ENCODE measurements at places on chromosomes 5 and 9. TPM values are rescaled to one million over a fixed set of nuclear protein-coding genes. Genes with fewer than 3 reads are reported as not detected.
A peak's percentile ranks its signal among the peaks of the same experiment; 100 is the strongest.

DNA sequence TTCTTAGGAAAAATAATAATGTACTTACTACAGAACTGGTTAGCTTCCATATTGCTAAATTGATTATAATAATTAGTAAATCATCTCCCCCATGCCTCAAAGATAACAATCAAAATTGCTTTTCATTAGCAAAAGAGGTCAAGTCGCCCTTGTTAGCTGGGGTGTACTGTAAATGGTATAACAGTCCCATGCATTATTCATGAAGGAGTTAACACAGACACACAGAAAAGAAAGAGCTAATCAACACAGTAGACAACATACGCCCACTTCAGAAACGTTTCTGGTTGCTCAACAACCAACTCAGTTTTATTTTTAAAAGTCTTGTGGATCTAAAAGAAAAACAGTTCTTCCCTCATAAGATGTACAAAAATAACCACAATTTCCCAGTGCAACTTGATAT lies 100.2 kb downstream of the MPDZ start:
- no peak for DNase-seq

GRCh38 chr5:138685193-138685745 lies 68.0 kb upstream of the CTNNA1 start:
- DNase-seq, result no peak

- DNase-seq, result no peak
These were observed 20.4 kb downstream of the ERGIC1 start for GRCh38 chr5:172854451-172854871.

DNA sequence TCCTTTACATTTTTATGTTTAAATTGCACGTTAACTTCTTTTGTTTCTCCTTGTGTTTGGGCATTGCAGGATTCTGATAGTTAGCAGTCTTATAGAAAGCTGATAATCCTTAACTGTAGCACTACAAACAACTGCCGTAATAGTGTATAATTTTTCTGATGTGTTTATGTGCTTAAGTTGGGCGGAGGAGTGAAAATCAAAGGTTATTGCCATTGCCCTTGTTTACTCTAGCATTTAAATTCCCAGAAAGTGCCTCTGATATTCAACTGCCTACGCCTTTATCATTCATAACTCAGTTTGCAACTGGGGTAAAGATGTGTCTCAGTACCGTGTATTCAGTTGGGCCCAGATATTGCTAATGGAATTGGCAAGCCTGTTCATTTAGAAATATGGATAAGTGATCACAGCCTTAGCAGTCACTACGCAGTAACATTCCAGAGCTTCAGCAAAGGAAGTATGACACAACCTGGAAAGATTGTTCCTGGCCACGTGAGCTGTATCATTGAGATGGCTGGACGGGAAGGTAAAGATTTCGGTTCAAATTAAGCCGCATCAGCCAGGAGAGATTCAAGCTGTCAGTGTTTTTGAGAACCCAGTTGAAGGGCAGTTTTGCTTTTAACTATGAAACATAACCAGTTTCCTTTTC lies 28.1 kb upstream of the LRRTM2 start:
- DNase-seq, result no peak

DNA sequence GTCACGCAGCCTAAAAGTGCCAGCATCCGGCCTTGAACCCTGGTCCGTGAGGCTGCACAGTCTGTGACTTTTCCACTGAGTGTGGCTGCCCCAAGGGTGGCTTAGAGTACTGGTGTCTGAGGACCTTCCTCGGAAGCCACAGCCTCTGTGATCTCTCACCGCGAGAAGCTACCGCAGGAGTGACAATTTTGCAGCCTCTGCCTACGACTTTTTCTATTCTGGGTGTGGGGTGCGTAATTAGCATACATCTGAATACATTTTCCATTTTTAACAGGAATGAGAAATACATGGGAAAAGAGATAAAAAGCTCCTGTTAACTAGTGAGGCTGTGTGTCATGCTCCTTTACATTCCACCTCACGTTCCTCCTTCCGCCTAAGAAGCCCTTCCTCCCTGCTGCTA lies 48.3 kb upstream of the HRH2 start:
- DNase-seq, result no peak

GRCh38 chr5:91532281-91532680 lies 149.2 kb upstream of the ARRDC3 start:
- DNase-seq, result no peak

GRCh38 chr9:137731216-137731946 lies 112.6 kb downstream of the EHMT1 start:
- DNase-seq, result no peak

DNA sequence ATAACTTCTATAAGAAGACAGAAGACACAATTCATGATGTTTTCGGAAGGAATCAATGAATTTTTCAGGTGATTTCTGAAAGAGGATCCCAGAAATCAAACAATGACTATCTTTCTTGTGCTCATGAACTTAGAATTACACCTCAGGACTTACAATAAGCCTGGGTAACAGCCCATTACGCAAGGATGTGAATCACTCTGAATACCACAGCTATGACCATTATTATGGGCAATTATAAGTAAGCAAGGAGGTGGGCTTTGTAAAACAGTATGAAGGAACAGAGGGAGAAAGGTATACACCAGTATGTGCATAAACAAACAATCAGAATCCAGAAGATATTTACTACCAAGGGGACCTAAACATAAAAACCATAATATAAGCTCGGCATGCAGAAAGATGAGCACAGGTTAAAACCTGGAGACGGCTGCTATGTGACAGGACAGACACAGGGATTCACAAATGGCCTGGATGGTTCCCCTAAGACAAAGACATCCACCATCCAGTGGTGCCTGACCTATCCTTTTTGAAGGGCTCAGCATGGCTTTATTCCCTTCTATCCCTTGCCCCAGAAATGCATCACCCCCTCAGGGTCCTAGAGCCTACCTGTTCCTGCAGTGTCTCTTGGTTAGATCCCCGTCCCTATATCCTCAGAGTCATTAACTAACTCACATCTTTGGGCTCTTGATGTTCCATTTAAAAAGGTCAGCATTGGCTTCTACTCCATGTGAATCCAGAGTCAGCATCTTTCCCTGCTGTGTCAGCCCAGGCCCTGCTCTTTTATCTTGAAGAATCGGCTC lies 21.8 kb upstream of the PPP2CA start:
- DNase-seq, result peak; percentile 15

- DNase-seq, result no peak
These were observed 43.3 kb downstream of the CD180 start for GRCh38 chr5:67153292-67153691.

GRCh38 chr9:5900622-5901021 lies 9.9 kb downstream of the MLANA start:
- no peak for DNase-seq

GRCh38 chr9:130453487-130453886 lies 8.7 kb downstream of the ASS1 start:
- DNase-seq, result peak; percentile 58

DNA sequence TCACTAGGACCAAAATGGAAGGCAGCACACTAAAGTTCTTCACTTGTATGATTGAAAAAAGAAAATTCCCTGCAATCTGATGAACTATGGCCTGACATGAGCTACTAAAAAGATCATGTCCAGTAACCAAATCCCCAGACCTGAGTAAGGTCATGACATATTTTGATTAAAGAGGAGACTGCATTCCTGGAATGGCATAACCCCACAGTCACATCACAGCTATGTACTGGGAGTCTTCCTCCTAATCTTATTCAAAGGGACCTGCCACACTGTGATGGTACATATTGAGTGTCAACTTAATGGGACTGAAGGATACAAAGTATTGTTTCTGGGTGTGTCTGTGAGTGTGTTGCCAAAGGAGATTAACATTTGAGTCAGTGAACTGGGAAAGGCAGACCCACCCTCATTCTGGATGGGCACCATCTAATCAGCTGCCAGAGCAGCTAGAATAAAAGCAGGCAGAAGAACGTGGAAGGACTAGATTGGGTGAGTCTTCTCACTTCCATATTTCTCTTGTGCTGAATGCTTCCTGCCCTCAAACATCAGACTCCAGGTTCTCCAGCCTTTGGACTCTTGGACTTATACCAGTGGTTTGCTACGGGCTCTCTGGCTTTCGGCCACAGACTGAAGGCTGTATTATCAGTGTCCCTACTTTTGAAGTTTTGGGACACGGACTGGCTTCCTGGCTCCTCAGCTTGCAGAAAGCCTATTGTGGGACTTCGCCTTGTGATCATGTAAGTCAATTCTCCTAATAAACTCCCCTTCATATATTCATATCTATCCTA lies 345.0 kb downstream of the TMEM38B start:
- DNase-seq, result no peak

- DNase-seq, result no peak
These were observed 71.0 kb upstream of the TBCA start for GRCh38 chr5:77847129-77847460.

GRCh38 chr5:170752257-170753215 lies 31.0 kb upstream of the GABRP start:
- DNase-seq, result no peak

DNA sequence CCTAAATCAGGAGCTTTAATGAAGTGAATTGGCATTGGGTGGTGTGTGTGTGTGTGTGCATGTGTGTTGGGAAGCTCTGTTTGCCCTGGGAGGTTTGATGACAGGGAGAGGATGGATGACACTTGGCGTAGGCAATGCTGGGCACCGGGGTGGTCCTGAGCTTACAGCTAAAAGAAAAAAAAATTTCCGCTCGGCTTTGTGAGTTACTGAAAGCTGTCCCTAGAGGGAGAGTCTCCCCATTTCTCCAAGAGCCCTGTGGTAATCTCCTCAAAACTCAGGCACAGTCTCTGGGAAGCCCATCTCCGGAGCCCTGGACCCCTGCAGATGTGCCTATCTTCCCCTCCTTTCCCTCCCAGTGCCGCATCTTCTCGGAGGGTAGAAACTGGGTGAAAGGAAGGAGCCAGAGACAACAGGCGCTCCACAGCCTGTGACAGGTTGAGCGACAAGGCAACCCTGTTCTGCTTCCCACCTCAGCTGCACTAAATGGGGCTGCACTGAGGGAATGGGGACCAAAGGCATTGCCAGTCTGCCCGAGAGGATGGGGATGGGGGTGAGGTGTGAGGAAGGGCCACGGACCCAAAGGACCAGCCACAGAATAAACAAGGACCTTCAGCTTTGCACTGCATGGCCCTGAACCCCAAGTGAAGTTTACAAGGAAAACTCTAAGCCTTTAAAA lies 35.8 kb upstream of the TIFAB start:
- DNase-seq, result no peak

DNA sequence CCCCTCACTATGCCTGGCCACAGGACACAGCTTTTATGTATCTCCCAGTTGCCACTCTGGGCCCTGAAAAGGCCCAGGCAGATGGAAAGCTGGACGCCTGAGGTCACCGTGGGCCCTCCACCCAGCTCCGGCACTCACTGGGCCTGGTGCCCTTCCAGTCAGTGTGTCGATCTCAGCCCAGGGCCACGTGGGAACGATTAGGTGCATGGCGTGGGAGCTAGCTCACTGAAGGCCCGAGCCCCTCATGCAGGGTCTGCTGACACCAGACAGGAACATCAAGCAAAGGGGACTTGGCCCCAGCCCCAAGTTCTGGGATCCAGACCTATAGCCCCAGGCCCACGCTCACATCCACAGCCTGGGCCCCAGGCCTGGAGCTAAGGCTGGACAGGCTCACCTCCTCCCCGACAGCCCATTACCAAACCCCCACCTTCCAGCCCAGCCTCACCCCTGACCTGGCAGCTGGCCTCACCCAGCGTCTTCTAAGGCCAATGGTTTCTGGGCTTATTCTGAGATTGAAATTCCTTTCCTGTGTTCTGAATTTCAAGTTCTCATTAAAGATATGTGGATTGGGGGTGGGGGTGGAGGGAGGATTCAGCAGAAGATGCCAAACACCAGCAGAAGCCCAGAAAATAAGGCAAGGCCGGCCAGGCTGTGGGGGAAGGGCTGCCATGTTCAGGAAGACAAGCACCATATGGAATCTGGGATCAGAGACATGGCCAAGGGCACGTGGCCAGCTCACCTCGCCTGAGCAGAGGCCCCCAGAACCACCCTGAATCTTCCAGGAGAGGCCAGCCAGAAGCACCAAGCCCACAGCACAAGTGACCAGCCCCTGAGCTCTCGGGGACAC lies 74.5 kb downstream of the ADAMTS2 start:
- DNase-seq, result no peak

GRCh38 chr5:116272281-116272941 lies 187.6 kb downstream of the COMMD10 start:
- DNase-seq, result no peak

DNA sequence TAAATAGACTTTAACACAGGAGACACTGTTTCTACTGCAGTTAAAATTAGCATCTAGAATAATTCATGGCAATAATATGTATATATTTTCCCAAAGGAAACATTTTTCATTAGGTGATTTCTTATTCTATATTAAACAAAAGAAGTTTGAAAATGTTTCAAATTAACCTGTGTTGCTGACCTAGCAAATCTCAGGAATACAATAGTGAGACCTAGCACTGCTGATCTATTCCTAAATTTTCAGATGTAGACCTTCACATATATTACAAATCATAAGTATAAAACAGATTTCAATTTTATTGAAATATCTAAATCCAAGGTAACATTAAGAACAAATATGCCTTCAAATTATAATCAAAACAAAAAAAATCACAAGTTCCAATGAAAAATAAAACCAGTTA lies 15.1 kb downstream of the LMBRD2 start:
- no peak for DNase-seq

GRCh38 chr5:113692466-113692865 lies 179.0 kb downstream of the YTHDC2 start:
- no peak for DNase-seq

DNA sequence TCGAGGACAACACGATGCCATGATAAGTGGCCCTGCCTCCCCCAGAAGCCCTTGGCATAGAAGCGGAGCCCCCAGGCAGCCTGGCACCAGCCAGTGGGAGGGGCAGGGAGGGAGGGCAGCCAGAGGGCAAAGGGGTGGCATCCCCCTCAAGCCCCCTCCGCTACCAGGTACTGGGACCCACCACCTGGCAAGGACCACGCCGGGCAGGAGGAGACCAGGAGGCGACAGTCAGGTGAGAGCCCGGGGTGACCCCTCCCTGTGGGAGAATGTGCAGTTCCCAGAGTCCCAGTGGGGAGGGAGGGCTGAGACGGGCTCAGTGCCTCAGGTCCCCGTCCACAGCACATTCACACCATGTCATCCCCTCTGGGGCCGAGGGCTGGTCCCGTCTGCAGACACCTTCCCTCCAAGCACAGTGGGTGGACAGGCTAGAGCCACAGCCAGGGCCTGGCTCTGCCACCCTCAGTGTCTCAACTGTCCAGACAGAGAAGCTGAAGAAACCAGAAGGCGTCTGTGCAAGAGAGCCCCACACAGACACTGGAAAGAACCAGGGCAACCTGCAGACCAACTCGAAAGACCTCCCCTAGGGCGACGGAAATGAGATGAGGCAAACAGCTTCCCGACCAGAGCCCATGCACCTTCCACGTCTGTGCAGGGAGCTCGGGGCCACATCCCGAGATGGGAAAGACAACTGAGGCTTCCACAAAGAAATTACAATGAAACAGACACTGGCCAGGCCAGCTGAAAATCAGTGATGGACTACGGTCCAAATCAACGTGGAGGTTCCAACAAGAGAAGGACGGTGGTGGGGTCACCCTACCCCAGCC lies 11.1 kb downstream of the BRD3 start:
- DNase-seq, result no peak

GRCh38 chr9:123724211-123724796 lies 205.6 kb downstream of the DENND1A start:
- DNase-seq, result no peak

Gene ZNF483
- 0.38 TPM for total RNA-seq

Gene INSL4
- total RNA-seq, result not detected

Gene ZBTB26
- 9.1 TPM for total RNA-seq

Gene NEK6
- total RNA-seq, result 19.0 TPM

Gene DOCK8
- total RNA-seq, result 49.4 TPM

Gene FGF10
- total RNA-seq, result not detected

Gene CXCL14
- total RNA-seq, result not detected
